Activated effector memory CD4-positive, alpha-beta T cell treated with Interleukin-2 at 50 U/mL for 16 hours (primary cell): ENCODE measurements at places on chromosomes 13 and 19.

GRCh38 chr19:51272183-51272810, 21.4 kb downstream of the SIGLECL1 start:
- DNase-seq, result no peak

- no peak for DNase-seq
These were observed 624.6 kb downstream of the GPC6 start for GRCh38 chr13:93851236-93851635.

DNA sequence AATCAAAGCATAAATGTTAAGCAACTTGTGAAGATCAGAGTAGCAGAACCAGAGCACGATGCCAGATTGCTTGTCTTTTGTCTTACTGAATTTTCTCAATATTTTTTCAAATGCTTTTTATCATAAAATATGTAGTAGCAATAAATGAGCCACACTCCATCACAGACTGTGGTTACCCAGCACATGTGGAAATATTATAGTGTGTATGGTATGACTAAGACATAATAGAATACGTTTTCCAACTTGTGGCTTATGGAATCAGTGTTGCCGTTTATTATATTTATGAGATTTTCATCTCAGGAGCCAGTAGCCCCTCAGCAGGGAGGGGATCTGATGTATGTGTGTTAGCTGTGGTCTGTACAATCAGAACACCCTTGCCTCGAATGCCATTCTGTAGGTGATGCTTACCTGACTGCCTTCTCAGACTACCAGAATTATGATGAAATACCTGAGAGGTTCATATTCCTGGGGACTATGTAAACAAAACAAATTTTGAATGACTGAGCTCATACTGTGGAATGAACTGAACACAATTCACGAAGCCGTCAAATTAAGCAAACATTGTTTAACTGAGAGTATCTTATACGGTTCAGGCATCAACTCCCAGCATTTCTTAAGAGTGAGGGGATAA, 1.9 kb downstream of the SCEL start:
- no peak for DNase-seq

- no peak for DNase-seq
These were observed 32.4 kb downstream of the GPR42 start for GRCh38 chr19:35403116-35403760.

GRCh38 chr13:33079960-33080359, 63.7 kb downstream of the KL start:
- DNase-seq, result no peak

- DNase-seq, result no peak
These were observed 32.4 kb downstream of the RASA3 start for GRCh38 chr13:114099918-114100445.

GRCh38 chr19:10004617-10005016, 5.7 kb downstream of the COL5A3 start:
- no peak for DNase-seq

- DNase-seq, result no peak
These were observed 48.6 kb downstream of the FGF9 start for GRCh38 chr13:21719463-21719862.

- DNase-seq, result no peak
These were observed 10.3 kb downstream of the PALM start for GRCh38 chr19:718991-719512.

DNA sequence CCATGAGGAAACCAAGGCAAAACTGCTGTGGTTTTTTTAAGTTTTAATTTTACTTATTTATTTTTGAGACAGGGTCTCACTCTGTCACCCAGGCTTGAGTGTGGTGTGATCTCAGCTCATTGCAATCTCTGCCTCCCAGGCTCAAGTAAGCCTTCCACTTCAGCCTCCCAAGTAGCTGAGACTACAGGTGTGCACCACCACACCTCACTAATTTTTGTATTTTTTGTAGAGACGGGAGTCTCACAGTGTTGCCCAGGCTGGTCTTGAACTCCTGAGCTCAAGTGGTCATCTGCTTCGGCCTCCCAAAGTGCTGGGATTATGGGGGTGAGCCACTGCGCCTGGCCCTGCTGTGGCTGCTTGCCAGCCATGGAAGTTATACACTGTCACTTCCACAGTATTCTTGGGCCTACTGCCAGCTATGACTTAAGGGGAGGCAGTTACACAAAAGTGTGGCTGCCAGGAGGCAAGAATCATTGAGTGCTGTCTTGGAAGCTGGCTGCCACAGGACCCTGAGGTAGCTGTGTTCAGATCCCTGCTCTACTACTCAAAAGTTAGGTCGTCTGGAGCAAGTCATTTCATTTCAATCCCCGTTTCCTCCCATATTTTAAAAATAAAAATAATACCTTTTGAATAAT, 12.7 kb downstream of the FARP1 start:
- no peak for DNase-seq

DNA sequence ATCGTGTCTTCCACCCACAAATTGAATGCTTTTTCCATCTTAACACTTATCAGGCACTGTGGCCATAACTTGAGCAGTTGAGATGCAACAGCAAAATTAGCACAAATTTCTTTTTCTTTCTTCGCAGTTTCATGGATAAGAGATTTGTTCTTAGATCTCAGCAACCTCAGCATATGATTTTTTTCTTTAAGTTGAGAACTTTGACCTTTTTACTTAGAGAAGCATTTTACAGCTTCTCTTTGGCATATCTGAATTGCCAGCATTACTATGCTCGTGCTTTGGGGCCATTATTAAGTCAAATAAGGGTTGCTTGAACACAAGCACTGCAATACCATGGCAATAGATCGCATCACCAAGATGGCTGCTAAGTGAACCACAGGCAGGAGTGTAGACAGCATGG, 16.1 kb downstream of the USPL1 start:
- no peak for DNase-seq

DNA sequence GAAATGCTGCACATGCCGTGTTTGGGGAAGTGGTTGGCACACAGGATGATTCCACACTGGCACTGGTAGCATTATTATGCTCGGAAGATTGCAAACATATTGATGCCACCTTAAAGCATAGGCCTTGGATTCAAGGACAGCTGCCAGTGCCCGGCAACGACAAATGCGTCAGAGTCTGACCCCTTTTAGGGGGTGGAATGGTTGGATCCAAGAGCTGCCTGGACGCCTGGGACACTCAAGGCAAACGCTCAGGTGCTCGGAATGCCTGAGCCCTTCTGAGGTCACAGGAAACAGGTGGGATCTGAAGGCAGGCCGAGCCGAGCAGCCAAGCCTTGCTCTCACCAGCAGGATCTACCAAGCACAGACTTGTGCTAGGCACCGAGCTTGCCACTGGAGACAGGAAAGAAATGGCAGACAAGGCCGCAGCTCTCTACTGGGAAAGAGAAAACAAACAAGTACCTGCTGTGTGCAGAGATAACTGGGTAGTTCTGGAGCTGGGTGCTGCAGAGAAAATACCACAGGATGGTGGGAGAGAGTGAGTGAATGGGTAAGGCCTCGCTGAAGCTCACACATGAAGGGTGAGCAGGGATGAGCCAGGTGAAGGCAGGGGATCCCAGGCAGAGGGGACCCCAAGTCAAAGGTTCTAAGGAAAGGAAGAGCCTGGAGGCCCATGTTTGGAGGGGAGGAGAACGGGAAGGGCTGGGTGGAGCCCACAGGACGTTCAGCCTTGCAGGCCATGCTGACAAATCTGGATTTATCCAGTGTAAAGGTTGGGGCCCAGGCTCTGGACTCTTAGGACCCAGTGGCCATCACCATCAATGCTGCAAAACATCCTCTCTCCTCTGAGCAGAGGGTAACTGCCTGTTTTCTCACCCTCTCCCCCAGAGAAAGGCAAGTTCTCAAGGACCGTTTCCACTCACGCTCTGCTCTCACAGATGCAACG, 9.2 kb downstream of the RANBP3 start:
- no peak for DNase-seq

DNA sequence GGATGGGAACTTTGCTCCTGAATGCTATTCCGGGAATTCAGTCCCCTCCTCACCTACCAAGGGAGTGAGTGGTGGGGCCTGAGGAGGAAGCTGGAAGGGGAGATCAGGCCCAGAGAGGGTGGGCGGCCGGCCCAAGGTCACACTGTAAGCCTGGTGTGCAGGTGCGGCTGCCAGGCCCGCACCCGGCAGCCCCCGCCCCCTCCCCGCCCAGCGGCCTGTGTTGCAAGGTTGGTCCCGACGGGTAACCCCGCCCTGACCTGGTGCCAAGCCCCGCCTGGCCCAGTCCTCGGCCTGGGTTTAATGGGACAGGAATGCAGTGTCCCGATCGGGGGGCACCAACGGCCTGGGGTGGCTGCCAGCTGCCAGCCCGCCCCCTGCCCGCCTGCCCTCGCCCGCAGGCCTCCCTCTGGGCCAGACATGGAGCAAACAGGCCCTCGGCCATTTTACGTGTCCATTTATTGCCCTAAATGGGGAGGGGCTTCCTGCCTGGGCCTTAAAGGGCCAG, 5.5 kb downstream of the ZBTB7A start:
- peak; percentile 30 for DNase-seq

- no peak for DNase-seq
These were observed 159.5 kb upstream of the STARD13 start for GRCh38 chr13:33445024-33445423.

DNA sequence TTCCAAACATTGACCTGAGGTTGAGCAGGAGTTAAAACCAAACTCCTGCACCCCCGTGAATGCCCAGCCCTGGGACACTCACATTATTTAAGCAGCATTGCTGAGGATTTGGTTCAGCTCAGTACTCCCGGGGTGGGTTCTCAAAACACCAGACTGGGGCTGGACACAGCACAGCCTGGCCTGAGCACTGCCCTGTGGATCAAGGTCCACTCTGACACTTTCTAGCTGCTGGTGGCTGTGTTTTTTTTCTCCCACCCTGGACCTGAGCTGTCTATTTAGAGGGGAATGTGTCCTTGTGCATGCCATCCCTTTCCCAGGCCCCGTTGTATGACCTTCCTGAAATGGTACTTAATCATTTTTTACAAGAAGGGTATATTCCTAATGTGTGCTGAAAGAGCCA, 94.7 kb upstream of the GJB6 start:
- no peak for DNase-seq

DNA sequence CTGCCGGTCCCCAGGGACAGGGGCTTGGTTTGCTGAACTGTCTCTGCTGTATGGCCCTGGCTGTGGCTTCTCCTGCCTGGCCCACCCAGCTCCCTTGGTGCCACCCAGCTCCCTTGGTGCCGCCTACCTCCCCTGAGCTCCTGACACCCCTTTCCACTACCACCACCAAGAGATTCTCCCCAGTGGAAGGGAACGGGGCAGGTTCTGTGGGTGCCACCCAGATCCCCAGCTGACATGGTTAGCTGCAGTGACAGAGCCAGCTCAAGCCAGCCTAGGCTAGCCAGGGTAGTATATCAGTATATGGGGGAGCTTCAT, 28.5 kb upstream of the POP4 start:
- DNase-seq, result no peak

DNA sequence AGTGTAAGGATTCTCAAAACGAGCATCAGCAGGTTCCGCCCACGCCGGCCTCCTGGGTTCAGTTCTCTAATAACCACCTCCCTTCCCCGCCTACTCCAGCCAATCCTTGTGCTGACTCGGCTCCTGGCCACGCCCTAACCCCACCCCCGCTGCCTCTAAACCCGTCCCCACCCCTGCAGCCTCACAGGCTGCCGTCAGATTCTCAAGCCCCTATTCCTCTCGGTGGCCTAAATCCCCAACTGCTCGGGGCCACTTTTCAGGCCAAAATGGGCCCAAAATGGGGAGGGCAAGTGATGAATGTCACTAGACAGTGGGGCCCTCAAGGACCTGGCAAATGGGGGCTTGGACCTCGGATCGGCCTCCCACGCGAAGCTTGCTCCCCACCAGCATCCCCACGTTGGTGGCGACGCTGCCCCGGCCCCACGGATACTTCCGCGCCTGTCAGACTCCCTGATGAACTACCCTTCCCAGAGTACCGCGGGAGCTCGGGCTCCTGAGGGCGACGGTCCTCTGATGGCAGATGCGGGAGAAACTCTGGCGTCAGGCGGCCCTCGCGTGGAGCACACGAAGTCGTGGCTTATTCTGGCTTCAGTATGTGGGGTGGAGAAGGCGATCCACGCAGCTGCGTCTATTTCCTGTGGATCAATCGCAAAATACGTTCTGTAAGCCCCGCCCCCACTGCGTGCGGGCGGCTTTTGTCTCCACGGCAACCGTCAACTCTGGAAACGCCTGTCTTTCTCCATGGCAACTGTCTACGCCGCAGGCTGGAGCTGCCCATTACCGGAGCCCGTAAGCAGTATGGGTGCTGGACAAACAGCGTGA, 24.8 kb downstream of the ZNF473 start:
- DNase-seq, result peak; percentile 71

GRCh38 chr13:51999510-51999911, 11.7 kb downstream of the ATP7B start:
- no peak for DNase-seq

DNA sequence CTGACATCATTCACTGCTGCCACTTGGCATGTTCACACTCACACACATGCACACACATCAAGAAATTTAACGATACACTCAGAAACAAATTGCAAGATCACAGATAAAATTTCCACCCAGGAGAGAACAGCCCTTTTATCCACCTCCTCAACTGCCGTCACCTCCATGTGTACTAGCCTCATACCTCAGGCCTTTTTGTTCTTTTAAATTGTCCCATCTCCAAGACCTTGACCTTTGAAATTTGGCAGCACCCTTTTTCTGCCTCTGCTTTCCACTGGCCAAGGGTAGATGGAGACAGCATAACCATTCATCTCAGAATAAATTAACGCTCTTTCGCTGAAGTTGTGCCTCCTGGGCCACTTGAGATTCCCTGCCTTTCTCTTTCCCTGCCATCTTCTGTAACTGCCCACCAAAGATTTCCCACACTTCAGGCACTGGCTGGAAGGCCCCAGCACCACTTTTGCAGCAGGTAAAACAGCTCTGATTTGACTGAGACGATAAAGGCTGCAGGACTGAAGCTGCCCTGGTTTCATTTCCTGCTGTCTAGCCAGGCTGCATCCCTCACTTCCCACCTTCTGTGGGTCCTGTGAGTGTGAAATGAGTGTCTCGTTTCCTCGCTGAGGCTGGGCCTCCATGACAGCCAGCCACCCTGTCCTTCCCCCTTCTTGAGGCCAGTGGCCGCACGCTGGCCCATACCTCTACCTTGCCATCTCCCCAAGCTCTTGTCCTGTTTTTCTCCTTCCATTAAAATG, 39.3 kb downstream of the MBNL2 start:
- DNase-seq, result peak; percentile 21

DNA sequence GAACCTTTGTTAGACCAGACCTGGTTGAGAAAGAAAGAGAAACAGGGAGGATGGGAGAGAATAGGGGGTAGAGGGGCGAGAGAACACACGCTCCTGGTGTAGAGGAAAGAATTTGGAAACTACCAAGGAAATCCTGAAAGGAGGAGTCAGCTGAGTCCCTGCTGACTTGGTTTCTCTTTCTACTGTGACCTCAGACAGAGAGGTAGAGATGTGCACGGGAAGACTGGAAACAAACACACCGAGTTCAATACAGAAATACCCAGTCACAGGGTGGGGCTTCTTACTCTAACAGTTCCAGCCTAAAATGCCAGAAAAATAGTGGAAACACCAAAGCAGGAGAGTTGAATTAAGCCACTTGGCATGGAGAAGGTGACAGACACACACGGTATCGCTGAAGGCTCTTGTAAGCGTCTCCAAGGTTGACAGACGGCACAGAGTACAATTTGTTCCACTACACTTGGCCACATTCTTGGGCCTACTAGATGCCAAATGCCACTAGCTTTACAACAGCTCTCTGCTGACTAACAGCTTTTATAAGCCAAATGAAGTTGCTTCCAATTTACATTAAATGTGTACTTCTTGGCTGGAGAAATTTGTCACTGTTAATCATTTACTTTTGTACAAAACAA, 28.1 kb downstream of the LATS2 start:
- no peak for DNase-seq
